ENCODE measurements at places on chromosomes 3 and 15. TPM values are rescaled to one million over a fixed set of nuclear protein-coding genes. Genes with fewer than 3 reads are reported as not detected.

DNA sequence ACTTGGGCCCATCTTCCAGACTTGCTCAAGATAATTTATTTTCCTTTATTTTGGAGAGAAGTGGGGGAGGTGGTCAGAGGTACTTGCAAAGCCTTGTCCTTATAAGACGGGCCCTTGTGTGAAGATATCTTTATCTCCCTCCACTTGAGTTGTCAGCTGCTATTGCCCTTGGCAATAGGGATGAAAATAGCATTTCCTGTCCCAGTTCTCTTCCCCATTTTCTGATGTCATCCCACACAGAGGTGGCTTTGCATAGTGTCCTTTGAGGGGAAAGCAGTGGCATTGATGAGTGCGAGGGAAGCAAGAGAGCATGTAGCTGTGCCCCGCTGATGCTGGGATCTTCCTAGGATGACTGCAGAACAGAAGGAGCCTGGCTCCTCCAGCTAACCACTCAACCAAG lies 41.9 kb upstream of the TUBGCP5 start:
- H3K4me3 ChIP-seq, result no peak overlapping the region
- no peak overlapping the region for H3K27ac ChIP-seq
- H3K27me3 ChIP-seq, result no peaks in the 10 kb centered on the region
- no peaks in the 10 kb centered on the region for H3K4me1 ChIP-seq

DNA sequence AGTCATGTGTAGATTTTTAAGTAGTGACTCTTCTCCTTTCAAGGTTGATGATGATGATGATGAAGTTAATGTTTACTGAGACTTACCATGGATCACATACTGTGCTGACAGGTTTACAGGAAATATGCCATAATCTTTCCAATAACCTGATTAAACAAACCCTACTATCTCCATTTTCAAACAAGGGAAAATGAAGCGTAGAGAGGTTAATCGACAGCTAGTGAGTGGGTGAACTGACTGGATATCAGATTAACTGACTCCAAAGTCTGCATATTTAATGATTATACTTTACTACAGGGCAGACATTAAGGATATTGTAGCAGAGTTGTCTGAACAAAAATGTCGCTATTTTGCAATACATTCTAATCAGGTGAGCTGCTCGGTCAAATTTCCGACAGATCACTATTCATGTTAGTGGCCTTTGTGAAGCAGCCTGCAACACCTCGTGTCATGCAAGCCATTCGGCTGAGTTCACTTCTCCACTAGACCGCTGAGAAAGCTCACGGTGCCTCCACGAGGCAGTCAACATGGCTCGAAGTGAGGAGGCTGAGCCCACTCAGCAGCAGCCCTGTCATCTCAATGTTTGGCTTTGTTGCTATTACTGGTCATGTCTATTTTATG lies 264.2 kb downstream of the NFKBIZ start:
- DNase-seq, result no peak
- no peak overlapping the region for H3K27ac ChIP-seq
- no peak overlapping the region for H3K4me3 ChIP-seq
- no peaks in the 10 kb centered on the region for H3K27me3 ChIP-seq
- no peaks in the 10 kb centered on the region for H3K36me3 ChIP-seq

Gene PSTPIP1
- total RNA-seq, result 3.1 TPM

Gene STRC
- total RNA-seq, result not detected

DNA sequence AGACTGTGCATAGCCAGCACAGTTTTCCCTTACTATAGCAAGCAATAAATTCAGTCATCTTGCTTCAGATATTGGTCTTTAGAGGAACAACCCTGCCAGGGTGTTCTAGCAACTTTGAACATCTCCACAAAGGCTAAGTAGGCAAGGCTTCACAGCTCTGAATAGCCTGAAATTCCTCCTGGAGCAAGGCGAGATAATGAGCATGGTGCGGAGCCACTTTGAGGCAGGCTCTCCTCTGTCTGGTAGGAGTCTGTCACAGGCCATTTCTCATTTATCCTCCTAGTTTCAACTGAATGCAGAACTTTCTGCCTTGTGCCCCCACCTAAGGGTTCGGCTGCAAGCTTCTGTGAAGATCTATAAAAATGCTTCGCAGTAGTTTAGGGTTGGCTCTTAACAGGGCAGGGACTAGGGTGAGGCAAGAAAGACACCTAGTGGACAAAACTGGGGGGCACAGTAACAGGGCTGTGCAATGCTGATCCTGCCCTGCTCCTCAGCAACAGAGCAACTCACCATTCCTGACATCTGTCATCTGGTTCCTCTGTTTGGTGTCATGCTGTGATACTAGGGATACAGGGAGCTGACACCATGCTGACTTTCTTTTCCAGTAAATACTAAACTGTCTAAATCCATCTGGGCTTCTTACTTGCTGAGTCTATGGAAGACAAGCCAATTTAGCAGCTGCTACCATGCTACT lies 16.6 kb upstream of the EHHADH start:
- H3K36me3 ChIP-seq, result no peaks in the 10 kb centered on the region
- no peak overlapping the region for H3K27ac ChIP-seq
- no peaks in the 10 kb centered on the region for H3K4me1 ChIP-seq
- no peak overlapping the region for H3K4me3 ChIP-seq
- H3K27me3 ChIP-seq, result peaks cover 9% of the 10 kb centered on the region

DNA sequence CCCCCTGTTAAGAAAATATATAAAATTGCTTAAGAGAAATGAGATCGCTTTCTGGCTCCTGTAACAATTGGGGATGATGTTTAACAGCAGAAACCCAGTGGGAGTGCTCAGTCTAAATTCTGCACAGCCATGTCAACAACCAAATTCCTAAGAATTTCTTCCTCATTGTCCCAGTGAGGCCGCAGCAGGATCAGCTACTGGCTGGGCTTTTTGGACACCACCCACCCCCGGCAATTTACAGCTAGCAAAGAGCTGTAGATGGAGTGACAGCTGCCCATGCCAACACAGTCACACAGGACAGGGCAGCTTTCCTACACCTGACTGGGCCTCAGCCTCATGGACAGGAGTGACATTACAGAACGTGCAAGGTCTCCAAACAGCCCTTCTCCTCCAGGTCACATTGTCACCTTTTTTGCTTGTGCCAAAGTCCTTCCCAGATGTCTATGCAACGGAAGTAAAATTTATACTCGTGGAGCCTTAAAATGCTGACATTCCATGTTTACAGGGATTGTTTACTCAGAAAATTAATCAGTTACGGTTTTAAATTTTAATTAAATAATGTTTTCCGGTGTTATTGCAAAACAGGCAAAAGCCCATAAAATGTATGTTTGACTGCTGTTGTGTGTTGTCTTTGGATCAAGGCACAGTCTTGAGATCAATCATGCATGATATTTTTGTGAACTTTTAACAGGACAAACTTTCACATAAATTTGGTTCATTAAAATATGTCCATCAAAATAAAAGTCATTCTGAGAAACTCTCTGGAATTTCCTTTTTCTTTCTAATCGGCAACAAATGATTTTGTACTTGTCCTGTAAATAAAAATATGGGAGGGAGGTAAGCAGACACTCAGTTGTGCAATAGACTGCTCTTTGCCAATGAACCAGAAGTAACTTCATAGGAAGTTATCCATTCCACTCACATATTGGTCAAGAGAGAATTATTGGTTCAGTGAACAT lies 943.2 kb downstream of the MCTP2 start:
- no peaks in the 10 kb centered on the region for H3K27me3 ChIP-seq
- H3K27ac ChIP-seq, result peak overlapping the region; percentile 5
- DNase-seq, result peak; percentile 15
- no peak overlapping the region for H3K4me3 ChIP-seq
- no peaks in the 10 kb centered on the region for H3K36me3 ChIP-seq

GRCh38 chr3:77055841-77056341 lies 16.0 kb downstream of the ROBO2 start:
- no peak overlapping the region for H3K4me3 ChIP-seq
- no peak for DNase-seq
- no peaks in the 10 kb centered on the region for H3K4me1 ChIP-seq
- H3K27me3 ChIP-seq, result no peaks in the 10 kb centered on the region

- H3K27me3 ChIP-seq, result no peaks in the 10 kb centered on the region
- H3K4me3 ChIP-seq, result no peak overlapping the region
- no peak overlapping the region for H3K27ac ChIP-seq
- no peaks in the 10 kb centered on the region for H3K4me1 ChIP-seq
- DNase-seq, result no peak
Observed at GRCh38 chr3:37715358-37715757, 146.3 kb upstream of the CTDSPL start.

GRCh38 chr15:89221543-89221942 lies at the start of gene RLBP1:
Gene RLBP1, minus strand, starts transcription at chr15:89221579. Its CDS starts 2,604 bp downstream, at chr15:89218975.
- no peaks in the 10 kb centered on the region for H3K36me3 ChIP-seq
- H3K27ac ChIP-seq, result no peak within 1 kb of the TSS
- no peaks in the 10 kb centered on the region for H3K27me3 ChIP-seq
- H3K4me3 ChIP-seq, result no peak within 1 kb of the TSS

GRCh38 chr3:110318108-110318507 lies 753.5 kb upstream of the NECTIN3 start:
- H3K4me3 ChIP-seq, result no peak overlapping the region
- no peaks in the 10 kb centered on the region for H3K36me3 ChIP-seq
- H3K4me1 ChIP-seq, result no peaks in the 10 kb centered on the region
- H3K27ac ChIP-seq, result no peak overlapping the region

- H3K4me1 ChIP-seq, result no peaks in the 10 kb centered on the region
- DNase-seq, result no peak
- H3K27me3 ChIP-seq, result peaks cover 16% of the 10 kb centered on the region
- no peak overlapping the region for H3K4me3 ChIP-seq
- no peak overlapping the region for H3K27ac ChIP-seq
- H3K36me3 ChIP-seq, result no peaks in the 10 kb centered on the region
Observed at GRCh38 chr15:80242132-80242769, 9.8 kb downstream of the CTXND1 start.

- H3K4me3 ChIP-seq, result no peak overlapping the region
- no peak for DNase-seq
- H3K27me3 ChIP-seq, result no peaks in the 10 kb centered on the region
Observed at GRCh38 chr3:190970560-190970959, 108.1 kb upstream of the GMNC start.

Gene LSM3
- total RNA-seq, result 14.6 TPM

DNA sequence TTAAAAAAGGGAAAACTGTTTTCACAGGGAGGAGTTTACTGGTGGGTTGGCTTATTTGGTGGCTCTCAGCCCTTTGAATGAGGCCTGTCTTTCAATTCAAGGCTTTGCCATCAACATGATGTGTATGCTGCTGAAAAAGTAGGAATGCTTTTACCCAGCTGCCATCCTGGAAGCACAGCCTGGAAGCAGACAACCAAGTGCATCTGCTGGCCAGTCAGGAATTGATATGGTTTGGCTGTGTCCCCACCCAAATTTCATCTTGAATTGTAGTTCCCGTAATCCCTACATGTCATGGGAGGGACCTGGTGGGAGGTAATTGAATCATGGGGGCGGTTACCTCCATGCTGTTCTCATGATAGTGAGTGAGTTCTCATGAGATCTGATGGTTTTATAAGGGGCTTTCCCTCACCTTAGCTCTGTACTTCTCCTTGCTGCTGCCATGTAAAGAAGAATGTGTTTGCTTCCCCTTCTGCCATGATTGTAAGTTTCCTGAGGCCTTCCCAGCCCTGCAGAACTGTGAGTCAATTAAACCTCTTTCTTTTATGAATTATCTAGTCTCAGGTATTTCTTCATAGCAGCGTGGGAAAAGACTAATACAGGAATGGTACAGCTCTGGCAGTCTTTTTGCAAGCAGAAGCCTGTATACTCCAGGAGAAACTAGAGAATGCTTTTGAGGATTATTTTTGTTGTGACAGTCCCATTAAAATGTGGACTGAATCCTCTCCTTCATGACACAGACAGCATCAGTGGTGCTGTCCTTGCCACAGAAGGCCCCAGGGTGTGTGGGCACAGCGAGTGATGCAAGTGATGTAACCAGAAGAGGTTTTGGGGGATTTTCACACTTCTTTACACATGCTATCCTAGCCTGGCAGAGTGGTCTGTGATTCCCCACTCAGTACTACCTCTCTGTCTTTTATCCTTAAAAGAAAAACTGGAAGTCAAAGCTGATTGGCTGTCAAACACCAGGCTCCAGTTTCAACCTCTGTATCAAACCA lies 20.0 kb downstream of the PLCL2 start:
- no peak overlapping the region for H3K4me3 ChIP-seq
- H3K36me3 ChIP-seq, result no peaks in the 10 kb centered on the region
- no peak for DNase-seq
- peak overlapping the region; percentile 76 for H3K27ac ChIP-seq

Gene IQCH
- total RNA-seq, result 0.07 TPM

GRCh38 chr3:158419820-158420653 lies 151.0 kb upstream of the MLF1 start:
- no peak for DNase-seq
- no peak overlapping the region for H3K4me3 ChIP-seq
- no peaks in the 10 kb centered on the region for H3K36me3 ChIP-seq
- H3K27ac ChIP-seq, result no peak overlapping the region
- no peaks in the 10 kb centered on the region for H3K27me3 ChIP-seq
- no peaks in the 10 kb centered on the region for H3K4me1 ChIP-seq

DNA sequence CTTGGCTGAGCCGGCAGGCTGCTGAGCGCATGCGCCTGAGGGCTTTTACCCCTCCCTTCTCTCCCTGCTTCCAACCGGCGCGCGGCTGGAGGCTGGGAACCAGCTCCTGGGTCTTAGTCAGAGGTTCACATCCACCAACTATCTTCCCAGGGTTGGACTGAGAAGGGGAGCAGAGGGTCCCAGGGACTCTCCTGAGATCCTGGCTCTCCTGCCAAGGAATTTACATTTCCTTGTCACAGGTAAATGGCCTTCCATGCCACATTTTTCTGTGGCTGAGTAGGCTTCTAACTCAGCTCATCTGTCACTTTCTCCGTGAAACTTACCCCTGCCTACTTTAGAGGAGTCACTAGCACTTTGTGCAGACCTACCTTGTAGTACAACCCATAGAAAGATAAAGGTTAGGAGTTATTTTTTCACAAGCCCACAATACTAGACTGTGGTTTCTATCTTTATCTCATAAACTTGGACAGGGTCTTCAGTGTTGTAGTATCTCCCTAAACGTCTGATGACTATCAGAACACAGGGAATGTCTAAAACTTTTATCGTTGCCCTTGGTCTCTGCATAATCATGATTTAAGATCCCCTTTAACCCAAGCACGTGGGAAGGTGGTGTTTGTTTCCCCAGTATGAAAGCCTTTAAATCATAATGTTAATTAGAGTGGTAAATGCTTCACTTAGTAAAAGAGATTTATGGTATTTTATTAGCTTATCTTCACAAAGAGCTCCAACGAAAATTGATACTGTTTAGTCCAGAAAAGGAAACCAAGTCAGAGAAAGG lies 638 bp upstream of the TBC1D5 start:
- H3K4me1 ChIP-seq, result peaks cover 19% of the 10 kb centered on the region
- H3K4me3 ChIP-seq, result peak overlapping the region; percentile 80
- no peaks in the 10 kb centered on the region for H3K36me3 ChIP-seq
- H3K27ac ChIP-seq, result peak overlapping the region; percentile 99
- DNase-seq, result no peak
- no peaks in the 10 kb centered on the region for H3K27me3 ChIP-seq

- no peaks in the 10 kb centered on the region for H3K36me3 ChIP-seq
- no peaks in the 10 kb centered on the region for H3K4me1 ChIP-seq
- no peaks in the 10 kb centered on the region for H3K27me3 ChIP-seq
- H3K27ac ChIP-seq, result no peak overlapping the region
- DNase-seq, result no peak
- H3K4me3 ChIP-seq, result no peak overlapping the region
Observed at GRCh38 chr15:23670970-23671369, 16.1 kb downstream of the NDN start.

GRCh38 chr3:194956697-194957396 lies 271.2 kb downstream of the FAM43A start:
- no peak for DNase-seq
- H3K4me1 ChIP-seq, result peaks cover 4% of the 10 kb centered on the region
- no peak overlapping the region for H3K4me3 ChIP-seq
- no peak overlapping the region for H3K27ac ChIP-seq
- no peaks in the 10 kb centered on the region for H3K27me3 ChIP-seq

Gene CCDC33
- total RNA-seq, result not detected

GRCh38 chr3:65231544-65231943 lies 543.7 kb upstream of the ADAMTS9 start:
- H3K4me3 ChIP-seq, result no peak overlapping the region
- no peak overlapping the region for H3K27ac ChIP-seq
- no peaks in the 10 kb centered on the region for H3K4me1 ChIP-seq
- no peak for DNase-seq
- H3K27me3 ChIP-seq, result no peaks in the 10 kb centered on the region
- no peaks in the 10 kb centered on the region for H3K36me3 ChIP-seq

All from gastrocnemius medialis (tissue), 4 donors.